Esophagus muscularis mucosa (tissue), 4 donors: ENCODE measurements at places on chromosomes 16 and 17. TPM values are rescaled to one million over a fixed set of nuclear protein-coding genes. Genes with fewer than 3 reads are reported as not detected.

GRCh38 chr16:90046971-90047713 lies 27.9 kb upstream of the DBNDD1 start:
- DNase-seq: no peak

GRCh38 chr17:42584880-42585279 lies 7.4 kb upstream of the PSMC3IP start:
- DNase-seq: no peak

RTN4RL1 gene
- 0.86 TPM for total RNA-seq

EDC4 gene
- 49.9 TPM for total RNA-seq

- no peak for DNase-seq
Measured at GRCh38 chr17:64245218-64246145, 17.6 kb downstream of the TEX2 start.

PLLP gene
- 5.4 TPM for total RNA-seq

DNA sequence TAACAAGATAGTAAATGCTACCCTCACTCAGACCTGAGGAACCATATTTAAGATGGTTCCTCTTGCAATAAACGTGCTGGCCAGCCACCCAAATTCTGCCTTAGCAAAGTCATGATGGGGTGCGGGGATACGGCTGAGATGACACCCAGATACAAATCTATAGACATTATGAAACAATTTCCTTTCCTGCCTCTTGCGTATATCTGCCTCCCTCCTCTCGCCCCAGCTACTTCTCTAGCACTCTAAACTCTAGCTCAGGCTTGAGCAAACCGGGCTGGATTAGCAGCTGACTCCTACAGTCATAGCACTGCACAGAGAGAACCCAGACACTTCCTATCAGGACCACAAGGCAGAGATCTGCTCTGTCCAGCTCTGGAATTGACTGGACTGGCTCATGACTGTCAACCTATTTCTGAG lies 22.3 kb downstream of the CD300LF start:
- DNase-seq: no peak

GRCh38 chr17:55663400-55663799 lies 59.3 kb downstream of the TMEM100 start:
- DNase-seq: no peak

DNA sequence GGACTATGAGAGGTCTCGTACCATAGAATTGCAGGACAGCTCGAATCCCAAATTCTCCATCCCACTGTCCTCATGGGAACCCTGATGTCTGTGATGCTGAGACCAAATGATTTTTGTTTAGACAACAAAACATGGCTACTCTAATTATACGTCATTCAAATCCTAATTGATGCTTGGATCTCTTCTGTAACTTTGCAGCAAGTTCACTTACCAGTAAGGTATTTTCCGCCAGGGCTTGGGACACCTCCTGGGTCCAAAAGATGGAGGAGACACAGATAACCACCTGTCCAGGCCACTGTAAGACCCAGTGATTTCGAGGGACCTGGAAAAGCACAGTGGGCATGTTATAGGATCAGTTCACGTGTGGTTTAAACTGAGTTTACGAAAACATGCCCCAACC lies 92.8 kb downstream of the DNAH3 start:
- DNase-seq: no peak

- DNase-seq: no peak
Measured at GRCh38 chr17:57133486-57133885, 48.4 kb downstream of the AKAP1 start.

DNA sequence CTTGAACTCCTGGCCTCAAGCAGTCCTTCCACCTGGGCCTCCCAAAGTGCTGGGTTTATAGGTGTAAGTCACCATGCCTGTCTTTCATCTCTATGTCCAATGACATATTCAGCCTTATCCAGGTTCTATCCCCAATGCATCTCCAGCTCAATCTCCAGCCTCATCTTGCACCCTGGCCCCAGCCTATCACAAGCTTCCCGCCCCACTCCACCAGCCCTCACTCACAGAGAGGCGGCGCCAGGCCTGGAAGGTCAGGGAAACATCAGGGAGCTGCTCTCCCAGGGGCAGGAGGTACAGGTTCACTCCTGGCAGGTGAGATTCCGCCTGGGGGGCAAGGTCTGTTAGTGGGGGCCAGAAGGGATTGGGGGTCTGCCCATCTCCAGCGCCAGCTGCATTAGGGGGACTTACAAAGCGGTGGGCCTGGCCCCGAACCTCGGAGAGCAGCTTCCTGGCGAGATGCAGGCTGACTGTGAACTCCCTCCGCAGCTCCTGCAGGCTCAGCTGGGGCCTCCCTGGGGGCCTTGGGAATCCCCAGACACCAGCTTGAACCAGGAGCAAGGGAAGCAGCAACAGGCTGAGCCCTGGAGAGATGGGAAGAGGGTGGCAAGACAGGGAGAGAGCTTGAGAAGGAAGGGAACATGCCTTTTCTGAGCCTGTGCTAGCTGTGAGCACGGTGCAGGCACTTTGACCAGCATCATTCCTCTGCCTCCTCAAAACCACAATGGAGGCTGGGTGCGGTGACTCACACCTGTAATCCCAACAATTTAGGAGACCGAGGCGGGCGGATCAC lies 3.0 kb downstream of the IL27 start:
- no peak for DNase-seq

GRCh38 chr17:81448950-81449349 lies 53.7 kb downstream of the BAHCC1 start:
- DNase-seq: no peak

TEKT3 gene
- total RNA-seq: not detected

P2RX1 gene
- 3.7 TPM for total RNA-seq

GRCh38 chr16:1963806-1964505 lies 670 bp downstream of the RPS2 start:
- no peak for DNase-seq

DNA sequence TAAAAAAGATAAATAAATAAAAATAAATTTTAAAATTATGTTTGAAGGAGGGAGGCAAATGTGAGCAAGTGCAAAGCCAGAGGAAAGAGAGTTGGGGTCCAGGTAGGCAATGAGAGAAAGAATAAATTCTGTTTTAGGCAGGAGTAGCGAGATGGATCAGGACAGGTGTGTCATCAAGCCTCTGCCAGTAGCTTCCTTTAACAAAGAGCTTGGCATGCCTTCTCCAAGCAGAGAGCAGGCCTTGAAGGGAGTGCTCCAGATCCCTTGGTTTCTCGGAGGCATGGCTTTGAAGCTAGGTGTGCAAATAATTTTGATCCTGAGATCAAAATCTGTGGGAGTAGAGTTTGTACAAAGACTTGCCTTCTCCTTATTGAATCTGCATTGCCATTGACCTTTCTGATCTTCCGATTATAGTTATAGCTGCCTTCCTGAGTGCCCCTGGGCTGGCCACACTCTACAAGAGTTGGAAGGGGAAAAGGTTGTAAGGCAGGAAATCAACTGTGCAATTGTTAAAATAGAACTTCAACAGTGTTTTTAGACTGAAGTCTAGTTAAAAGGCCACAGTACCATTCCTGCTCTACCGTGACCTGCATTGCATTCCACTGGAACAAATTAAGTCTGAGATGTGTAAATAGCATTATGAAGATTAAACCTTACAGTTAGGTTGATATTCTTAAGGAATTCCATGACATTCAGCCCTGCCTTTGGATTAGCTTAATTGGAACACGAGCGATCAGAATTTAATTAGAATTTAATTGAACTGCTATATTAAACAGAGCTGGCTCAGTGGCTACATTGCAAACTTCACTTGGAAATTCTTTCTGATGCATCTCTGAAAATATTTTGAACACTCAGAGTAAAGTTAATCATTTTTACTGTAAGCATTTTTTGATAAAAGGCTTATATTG lies 33.7 kb downstream of the IQCK start:
- no peak for DNase-seq

GRCh38 chr17:56823848-56824247 lies 9.9 kb downstream of the C17orf67 start:
- DNase-seq: no peak

- DNase-seq: no peak
Measured at GRCh38 chr17:40915721-40916256, 21.7 kb downstream of the KRT23 start.

DNA sequence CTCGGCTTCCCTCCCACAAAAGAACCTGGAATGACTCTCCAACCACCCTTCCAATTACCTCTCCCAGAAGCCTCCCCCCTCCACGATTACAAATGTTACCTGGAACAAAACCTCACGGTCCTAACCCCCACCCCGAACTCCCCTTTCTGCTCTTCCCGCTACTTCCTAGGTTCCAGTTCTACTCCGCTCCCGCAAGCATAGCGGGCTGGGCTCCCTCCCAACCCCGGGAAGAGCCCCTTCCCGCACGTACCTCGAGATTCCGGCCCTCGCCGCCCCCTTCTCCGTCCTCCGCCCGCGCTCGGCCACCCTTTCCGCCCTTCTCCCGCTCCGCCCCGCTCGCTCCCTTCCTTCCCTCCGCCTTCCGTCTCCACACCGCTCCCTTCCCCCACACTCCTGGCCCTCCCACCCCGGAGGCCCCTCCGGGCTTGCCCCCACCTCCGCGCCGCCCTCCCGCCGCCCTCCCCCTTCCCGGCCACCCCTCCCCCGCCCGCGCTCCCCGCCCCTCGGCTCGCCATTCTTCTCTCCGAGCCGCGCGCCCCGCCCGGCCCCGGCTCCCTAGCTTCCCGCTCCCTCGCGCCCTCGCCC lies 457 bp downstream of the CHTF8 start:
- no peak for DNase-seq

- DNase-seq: no peak
Measured at GRCh38 chr16:74480150-74481029, 59.1 kb upstream of the CLEC18B start.

DNA sequence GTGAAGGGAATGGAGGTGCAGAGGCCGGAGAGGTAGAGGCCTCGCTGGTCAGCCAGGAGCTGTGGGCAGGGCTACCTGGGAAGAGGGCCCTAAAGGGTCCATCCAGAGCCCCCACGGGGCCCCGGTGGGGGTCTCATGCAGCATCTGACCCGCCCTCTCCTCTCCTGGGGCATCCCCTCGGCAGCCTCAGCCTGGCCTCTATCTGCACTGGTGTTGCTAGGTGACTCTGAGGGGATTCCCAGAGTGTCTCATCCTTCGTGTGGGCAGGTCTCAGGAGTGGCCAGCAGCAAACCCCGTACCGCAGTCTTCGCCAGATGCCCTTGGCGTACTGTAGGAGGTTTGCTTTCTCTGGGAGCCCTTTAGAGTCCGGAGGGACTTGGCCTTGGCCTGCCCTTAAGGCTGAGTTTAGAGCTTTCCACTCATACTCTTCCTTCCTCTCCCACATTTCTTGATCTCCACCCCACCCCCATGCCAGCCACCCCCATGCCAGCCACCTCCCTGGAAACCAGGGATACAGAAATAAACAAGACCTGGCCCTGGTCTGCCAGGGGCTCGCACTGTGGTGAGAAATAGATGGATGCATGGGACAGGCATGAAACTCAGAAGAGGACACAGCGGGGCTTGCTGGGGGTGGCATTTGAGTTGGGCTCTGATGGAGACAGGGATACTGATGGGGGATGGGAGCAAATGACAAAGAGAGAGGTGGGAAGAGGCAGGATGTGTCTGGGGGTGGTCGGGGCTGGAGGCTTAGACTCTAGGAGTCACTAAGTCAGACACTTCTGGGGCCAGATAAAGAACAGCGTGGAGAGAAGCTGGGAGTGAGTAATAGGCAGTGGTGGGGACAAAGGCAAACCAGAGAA lies 9.9 kb downstream of the SLC5A10 start:
- DNase-seq: no peak

DNA sequence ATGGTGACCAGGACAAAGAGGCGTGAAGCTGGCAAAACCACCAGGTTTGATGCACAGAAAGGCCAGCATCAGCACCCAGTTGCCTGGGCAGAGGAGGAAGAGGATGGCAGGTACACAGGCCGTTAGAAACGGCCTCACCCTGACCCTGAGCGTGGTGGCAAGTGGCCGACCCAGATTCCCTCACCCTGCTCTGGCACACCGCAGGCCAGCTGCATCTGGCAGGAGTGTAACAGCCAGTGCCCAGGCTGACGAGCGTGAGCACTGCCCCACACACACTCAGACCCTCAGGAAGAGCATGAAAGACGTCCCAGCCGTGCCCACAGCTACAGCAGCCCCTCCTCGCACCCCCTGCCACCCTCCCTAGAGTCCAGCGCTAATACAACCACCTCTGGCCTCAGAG lies 82.0 kb downstream of the ANKRD11 start:
- DNase-seq: no peak

DNA sequence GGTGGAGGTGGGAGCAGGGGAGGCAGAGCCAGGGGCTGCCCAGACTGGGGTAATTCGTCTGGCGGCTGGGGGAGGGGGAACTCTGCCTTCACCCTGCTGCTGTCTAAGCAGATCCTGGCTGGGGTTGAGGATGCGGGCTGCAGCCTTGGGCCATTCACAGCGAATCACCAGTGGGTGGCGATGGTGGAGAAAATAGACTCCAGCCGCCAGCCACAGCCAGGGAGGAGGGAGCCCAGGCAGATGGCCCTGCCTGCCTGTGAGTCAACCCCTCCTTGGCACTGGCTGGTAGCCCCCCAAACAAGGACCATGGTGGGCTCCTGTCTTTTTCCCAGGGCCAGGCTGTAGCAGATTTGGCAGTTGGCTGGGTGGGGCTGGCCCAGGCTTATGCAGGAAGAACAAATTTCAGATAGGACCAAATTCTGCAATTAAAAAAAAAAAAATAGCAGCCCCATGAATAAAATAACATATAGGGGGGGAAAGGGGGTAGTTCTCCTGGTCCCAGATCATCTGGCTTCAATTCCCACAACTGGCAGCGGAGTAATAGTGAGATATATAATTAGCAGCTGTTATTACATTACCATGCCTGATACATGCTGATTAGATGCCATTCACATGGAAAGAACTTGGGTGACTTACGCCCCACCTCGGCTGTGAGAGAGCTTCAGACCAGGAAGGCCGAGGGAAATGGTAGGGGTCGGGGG lies 41.5 kb upstream of the CDH5 start:
- no peak for DNase-seq

DNA sequence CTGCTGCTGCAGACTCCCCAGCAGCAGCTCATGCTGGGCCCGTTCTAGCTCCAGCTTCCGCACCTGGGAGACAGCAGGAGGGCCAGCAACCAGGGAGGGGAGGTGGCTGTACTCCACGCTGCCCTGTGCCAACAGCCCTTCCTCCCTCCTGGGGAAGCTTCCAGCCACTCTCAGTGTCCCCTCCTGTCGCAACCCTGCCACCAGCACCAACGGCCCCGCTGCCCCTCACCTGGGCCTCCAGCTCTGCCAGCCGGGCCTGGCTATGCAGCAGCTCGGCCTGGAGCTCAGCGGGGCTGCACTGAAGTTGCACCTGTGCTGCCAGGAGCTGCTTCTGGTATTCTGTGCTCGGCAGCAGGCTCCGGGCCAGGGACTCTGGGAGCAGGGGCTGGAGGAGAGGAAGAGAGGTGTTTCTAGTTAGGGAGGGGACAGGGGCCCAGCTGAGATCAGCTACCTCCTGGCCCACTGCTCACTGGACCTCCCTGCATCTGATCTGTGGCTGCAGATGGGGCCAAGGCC lies 15.4 kb upstream of the MRPL38 start:
- DNase-seq: no peak
